ENCODE measurements at places on chromosomes 7 and 10.

DNA sequence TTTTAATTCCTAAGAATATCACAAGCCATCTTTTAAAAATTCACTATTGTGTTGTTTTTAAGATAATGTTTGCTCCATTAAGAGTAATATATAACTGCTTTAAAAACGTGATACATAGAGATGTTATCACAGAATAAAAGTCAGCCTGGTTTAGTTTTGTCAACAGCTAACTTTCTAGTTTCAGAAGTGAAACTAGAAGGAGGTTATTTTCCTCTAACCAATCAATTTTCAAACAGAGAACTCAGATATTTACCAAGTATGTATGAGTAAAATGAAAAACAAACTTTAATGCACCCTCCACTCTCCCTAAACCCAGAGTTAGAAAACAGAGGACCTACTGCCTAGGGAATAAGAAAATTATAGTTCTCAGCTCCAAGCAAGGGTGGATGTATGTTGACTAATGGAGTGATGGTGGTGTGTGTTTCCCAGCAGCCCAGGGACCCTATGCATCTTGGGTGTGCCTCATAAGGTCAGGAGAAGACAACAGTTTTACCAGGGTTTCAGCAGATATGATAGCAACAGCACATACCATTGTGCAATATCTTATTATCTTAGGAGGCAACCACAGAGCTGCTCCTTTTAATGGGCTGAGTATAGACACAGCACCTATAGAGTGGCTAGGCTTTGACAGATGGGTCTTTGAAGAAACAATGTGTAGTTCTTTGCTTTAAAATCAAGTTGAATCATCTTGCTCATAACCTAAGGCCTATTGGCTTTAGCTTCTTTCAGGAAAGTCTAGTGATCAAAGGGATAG, 58.4 kb downstream of the PTPRZ1 start:
- no peak for DNase-seq

DNA sequence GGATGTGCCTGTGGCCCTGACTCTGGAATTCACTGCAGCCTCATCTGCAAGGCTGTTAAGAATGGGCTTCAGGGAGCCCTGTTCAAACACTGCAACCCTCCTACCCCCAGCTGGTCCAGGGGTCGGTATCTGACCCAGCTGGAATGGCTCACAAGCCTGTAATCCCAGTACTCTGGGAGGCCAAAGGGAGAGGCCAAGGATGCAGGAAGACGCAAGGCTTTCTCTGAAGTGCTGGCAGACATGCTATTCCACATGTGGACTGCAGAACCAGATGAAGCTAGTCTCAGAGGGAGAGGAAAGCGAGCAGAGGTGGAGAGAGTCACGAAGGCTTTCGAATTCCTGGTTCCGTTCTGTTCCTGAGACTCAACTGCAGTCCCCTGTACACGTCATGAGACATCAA, 45.0 kb downstream of the ESYT2 start:
- no peak for DNase-seq

- no peak for DNase-seq
These were observed 104.7 kb upstream of the ARMC3 start for GRCh38 chr10:22823109-22823508.

DNA sequence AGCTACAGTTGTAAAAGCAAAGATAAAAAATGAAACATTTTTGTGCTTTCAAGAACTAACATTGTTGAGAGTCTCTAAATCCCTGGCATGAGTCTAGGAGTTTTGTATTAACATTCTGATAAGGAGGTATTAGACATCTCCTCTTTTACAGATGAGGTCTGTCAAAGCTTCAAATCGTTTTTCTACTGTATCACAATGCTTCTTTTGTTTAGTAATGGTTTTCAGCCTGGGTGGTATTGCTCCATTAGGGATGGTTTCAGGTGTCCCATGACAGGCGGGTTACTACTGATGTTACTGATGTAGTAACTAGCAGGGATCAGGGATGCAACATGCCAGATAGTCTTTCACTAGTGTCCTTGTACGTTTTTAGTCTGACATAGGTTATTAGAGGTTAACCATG, 27.4 kb downstream of the STAM start:
- DNase-seq, result no peak

DNA sequence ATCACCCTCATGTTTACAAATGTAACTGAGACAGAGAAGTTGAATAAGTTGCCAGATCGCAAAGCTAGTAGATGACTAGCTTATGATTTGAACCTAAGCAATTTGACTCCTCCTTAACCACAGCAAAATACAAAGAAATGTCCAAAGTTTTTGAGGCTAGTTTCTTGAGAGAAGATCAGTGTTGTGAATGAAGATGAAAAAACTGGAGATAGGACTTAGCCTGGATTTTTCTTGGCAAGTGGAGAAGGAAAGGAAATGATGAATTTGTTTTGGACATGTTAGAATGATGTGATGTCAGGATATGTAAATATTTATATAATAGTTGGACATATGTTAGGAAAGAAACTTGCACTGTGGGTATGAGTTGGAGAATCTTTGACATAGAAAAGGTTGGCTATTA, 149.8 kb downstream of the LSMEM1 start:
- DNase-seq, result no peak

DNA sequence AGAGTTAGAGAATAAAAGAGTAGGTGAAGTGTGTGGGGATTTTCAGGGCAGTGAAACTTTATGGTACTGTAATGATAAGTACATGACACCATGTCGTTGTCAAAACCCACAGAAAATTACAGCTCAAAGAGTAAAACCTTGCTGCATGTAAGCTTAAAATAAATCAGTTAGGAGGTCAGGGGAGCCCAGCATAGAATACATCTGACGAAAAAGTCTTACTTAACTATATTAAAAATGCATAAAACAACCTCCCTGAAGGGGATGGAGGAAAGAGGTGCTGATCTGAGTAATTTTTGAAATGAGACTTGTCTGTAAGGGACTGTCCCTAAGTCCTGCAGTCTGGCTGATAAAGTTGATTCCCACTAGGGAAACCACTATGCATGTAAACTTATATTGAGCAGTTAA, 49.8 kb upstream of the AKR1E2 start:
- peak; percentile 42 for DNase-seq

- DNase-seq, result peak; percentile 86
These were observed 1.7 kb downstream of the ADAM8 start for GRCh38 chr10:133274751-133275683.

DNA sequence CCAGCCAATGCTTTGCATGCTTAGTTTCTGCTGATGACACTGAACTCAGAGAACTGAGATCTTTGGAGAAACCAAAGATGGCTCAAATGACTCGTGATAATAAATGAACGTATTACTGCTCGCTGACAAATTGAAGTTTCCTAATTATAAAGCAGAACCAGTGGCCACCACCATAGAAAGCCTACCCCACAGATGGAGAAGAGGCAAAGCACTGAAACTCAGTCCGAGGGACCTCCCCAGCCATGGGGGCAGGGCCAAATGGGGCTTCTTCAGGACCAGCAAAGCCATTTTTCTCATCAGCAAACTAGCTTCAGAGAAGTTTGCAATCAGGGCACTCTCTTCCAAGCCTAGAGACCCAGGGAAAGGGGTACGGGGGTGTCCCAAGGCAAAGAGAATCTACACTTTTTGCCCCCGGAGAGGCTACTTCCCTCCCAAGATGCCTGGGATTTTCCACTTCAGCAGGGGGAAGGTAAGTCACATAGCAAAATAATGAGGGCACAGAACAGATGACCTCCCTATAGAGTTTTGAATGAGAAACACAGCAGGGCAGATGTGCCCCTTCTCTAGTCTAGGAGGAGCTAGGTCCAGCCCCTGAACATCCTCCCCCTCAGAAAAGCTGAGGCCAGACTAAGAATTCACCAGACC, 4.3 kb upstream of the IL6 start:
- no peak for DNase-seq

GRCh38 chr7:2440608-2441245, 35.5 kb downstream of the GRIFIN start:
- no peak for DNase-seq

DNA sequence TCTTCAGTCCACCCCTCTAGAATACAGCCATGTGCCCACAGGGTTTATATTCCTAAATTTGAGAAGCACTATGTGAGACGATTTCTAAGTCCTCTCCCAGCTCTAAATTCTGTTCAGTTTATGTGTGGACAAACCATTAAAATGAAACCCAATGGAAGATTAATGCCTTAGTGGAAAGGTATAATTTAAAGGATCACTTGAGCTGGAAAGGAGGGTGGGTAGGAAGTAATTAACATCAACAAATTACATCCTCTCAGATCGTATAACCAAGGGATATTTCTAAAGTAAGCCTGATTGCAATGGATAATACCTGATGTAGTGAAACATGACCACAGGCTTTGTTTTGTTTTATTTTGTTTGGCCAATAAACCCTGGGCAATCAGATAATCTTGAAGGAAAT, 511.0 kb upstream of the COBL start:
- no peak for DNase-seq

All from activated CD4-positive, alpha-beta T cell treated with anti-CD3 and anti-CD28 coated beads, Interleukin-2, Interleukin-6, amounts not matched to agents 100 ng/mL and 50 ng/mL, durations not matched to agents 16 hours and 8 hours (primary cell).